ENCODE measurements at places on chromosomes 12 and 14. TPM values are rescaled to one million over a fixed set of nuclear protein-coding genes. Genes with fewer than 3 reads are reported as not detected.

ENDOU gene
- not detected for total RNA-seq

GRCh38 chr14:51978681-51979085 lies 10.7 kb upstream of the RTRAF start:
- no peak for DNase-seq

- DNase-seq: no peak
Measured at GRCh38 chr14:44701563-44702263, 194.6 kb upstream of the FSCB start.

GRCh38 chr14:30638926-30639325 lies 16.8 kb downstream of the SCFD1 start:
- DNase-seq: no peak

YY1 gene
- total RNA-seq: 46.2 TPM

- no peak for DNase-seq
Measured at GRCh38 chr12:75606956-75607355, 95.5 kb upstream of the KRR1 start.

ZNF410 gene
- 59.7 TPM for total RNA-seq

DNA sequence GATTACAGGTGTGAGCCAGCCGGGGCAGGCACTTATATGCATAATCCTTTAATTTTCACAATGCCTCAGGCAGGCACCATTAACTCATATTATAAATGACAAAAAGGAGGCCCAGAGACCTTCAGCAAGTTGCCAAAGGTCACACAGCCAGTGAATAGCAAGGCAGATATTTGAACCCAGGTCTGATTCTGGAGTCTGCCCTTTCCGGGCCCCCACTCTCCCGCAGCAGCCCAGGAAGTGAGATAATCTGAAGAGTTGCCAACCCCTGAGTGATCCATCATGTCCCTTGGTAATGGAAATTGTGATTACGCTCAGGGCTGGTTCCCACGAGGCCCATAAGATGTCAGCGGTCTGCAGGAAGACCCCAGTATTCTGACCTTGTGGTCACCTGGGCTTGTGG lies 95.3 kb upstream of the MED13L start:
- DNase-seq: no peak

WNT1 gene
- not detected for total RNA-seq

DNA sequence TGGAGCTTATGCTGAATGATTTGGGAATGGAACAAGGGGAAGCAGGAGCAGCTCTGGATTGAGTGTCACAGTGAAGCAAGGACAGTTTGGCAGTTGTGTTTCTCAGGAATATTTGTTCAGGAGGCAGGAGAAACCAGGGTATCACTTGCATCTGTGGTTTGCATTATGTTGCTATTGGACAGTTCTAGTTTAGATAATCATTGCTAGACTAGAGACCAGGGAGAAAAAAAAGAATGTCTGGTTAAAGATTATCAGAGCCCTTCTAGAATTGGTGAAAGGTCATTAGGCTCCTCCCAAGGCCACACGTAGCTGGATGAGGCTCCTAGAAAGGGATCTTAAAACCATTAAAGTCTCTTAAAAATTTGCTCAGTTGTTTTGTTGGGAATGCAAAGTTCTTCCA lies 17.0 kb upstream of the SRSF5 start:
- no peak for DNase-seq

All from uterus (tissue), 4 donors.